Activated CD8-positive, alpha-beta memory T cell treated with anti-CD3 and anti-CD28 coated beads, Interleukin-2, amount 10 ng/mL, durations not matched to agents 7 days and 5 days (primary cell): ENCODE measurements at places on chromosomes 2 and 18. TPM values are rescaled to one million over a fixed set of nuclear protein-coding genes. Genes with fewer than 3 reads are reported as not detected.

ADGRF3 gene
- total RNA-seq: 3.7 TPM

- no peak overlapping the region for H3K4me3 ChIP-seq
- H3K27ac ChIP-seq: peak overlapping the region; percentile 99
- peaks cover 68% of the 10 kb centered on the region for H3K36me3 ChIP-seq
- peaks cover 54% of the 10 kb centered on the region for H3K4me1 ChIP-seq
- H3K27me3 ChIP-seq: no peaks in the 10 kb centered on the region
These were observed 57.3 kb downstream of the UNC50 start for GRCh38 chr2:98665677-98666076.

DNA sequence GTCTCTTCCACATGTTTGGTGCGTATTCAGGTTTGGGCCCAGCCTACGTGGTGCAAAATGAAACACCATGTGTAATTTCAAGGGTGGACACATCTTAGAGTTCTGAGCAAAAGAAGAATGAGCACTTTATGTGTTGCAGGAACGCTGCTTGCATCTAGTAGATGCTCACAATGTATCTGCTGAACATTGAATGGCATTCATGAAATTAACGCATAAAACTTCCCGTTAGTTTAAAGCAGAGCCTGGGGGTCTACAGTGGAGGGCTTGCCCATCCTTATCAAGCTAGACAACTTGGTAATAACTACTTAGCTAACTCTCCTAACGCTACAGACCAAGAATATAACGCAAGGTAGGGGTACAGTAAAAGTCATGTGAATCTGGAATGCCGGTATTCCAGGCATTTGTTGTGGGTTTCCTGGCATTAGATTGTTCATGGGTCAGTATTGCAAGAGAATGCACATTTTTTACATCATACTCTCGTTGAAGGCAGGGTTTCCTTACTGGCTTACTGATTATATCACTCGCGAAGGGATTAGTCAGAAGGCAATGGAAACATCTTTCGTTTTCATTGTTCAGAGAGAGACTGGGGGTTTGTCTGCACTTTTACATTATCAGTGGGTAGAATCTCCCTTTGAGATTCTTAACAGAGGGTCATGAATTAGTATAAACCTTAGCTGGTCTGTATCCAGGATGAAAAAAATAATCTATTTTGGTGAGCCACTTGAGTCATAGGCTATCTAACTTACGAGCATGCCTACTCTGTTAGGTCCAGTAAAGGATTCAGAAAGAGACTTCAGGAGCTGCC is 229.5 kb upstream of the EPAS1 start:
- H3K27me3 ChIP-seq: no peaks in the 10 kb centered on the region
- H3K4me1 ChIP-seq: peaks cover 37% of the 10 kb centered on the region
- H3K4me3 ChIP-seq: peak overlapping the region; percentile 4
- H3K27ac ChIP-seq: peak overlapping the region; percentile 54
- DNase-seq: no peak

MC2R gene
- not detected for total RNA-seq

- peaks cover 10% of the 10 kb centered on the region for H3K27me3 ChIP-seq
- no peak for DNase-seq
- H3K4me1 ChIP-seq: peaks cover 3% of the 10 kb centered on the region
- H3K36me3 ChIP-seq: peaks cover 4% of the 10 kb centered on the region
- no peak overlapping the region for H3K4me3 ChIP-seq
These were observed 82.8 kb upstream of the CD28 start for GRCh38 chr2:203623661-203624060.

DNA sequence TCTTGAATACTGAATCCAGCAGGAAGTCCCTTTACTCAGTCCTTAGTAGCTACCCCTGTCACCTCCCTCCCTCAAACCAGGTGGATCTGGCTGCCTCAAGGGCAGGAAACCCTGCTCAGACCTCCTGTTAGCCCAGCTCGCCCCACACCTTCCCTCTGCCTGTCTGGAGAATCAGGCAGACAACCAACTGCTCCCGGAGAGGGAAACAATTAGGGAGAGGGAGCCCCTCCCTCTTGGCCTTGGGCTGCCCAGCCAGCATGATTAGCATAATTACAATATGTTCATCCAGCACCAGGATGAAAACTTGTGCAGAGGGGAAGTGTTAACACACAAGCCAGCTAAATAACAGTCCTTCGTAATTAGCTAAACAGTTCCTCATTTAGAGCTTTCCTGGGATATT is 185.5 kb downstream of the C1D start:
- H3K4me3 ChIP-seq: no peak overlapping the region
- no peaks in the 10 kb centered on the region for H3K4me1 ChIP-seq

DNA sequence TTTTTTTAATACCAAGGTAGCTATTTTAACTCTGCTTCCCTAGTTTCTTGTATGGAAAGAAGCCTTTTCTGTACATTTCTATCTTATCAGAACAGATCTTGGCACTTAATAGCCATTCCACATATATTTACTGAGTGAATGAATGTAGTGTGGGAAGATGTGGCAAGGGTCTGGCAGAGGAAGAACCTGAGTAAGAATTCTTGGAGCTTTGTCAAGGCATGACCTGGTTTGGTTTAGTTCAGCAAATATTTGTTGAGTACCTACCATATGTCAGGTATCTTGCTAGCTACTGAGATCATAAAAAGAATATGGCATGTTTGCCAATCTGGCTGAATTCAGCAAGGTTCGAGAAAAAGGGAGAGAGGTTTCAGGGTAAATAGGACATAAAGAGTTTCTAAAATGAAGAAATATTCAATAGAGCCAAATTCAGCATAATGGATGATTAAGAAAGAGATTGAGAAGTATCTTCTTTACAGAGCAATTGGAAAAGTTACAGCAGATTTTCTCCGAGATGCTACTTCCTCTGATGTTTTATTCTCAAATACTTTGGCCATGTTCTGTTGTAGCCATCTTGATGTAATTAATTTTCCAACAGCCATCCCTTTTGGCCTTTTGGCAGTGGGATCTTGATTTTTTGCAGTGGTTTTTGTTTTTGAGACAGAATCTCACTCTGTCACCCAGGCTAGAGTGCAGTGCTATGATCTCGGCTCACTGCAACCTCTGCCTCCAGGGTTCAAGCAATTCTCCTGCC is 21.7 kb upstream of the MEP1B start:
- H3K4me3 ChIP-seq: no peak overlapping the region
- no peaks in the 10 kb centered on the region for H3K36me3 ChIP-seq
- peaks cover 6% of the 10 kb centered on the region for H3K27me3 ChIP-seq

DNA sequence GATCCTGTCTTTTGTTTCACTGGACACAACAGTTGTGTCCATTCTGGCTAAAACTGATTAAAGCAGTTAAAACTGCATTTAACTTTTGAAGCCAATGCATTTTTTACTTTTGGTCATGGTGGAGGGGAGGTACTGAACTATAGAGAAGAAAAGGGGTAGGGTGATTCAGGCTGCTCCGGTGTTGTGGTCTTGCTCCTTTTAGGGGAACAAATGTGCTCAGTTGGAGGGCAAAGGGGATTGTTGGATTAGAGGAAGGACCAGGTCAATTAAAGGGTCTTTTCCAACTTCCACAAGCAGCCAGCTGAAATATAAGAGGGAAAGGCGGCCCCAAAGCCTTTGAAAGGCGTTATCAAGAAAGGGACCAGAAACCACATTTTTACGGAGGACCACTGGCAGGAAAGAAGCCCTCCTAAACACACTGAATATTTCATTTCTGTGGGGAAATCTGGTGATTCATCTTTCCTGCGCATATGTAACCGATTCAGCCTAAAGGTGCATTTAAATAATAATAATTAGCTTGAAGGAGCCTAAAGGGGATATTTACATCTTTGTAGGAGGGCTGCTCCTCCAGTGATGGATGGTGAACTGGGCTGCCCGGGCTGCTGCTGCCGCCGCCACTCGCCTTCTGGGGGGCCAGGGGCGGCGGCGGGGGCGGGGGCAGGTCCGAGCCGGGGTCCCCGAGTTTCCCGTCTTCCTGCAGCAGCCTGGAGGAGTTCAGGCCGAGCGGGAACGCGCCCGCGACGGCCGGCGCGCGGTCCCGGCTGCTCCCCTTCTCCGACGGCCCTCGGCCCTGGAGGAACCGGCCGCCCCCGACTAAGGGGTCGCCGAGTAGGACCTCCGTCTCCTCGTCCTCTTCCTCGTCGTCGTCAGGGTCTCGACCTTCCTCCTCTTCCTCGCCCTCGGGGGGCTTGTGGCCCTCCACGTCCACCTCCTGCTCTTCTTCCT is 5.2 kb downstream of the SKOR2 start:
- peaks cover 71% of the 10 kb centered on the region for H3K27me3 ChIP-seq
- H3K4me1 ChIP-seq: peaks cover 3% of the 10 kb centered on the region
- DNase-seq: no peak
- H3K4me3 ChIP-seq: no peak overlapping the region

GRCh38 chr2:75277111-75277510 is 77.8 kb upstream of the TACR1 start:
- no peaks in the 10 kb centered on the region for H3K4me1 ChIP-seq
- H3K27me3 ChIP-seq: no peaks in the 10 kb centered on the region
- no peak overlapping the region for H3K4me3 ChIP-seq
- DNase-seq: no peak

DNA sequence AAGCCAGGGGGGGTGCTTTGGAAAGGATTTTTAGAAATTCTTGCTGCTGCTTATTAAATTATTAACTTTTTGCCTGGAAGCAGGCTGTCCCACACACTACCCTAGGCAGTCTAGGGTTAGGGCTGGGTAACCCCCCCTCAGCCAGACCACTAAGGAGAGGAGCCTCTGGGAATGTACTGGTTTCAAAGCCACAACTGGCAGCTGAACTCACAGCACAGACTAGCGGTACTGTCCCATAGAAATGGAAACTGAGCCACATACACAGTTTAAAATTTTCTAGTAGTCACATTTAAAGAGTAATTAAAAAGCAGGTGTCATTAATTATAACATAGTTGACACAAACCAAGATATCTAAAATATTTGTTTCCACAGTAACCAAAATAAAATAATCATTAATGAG is 50.1 kb downstream of the SPRED2 start:
- H3K27ac ChIP-seq: no peak overlapping the region
- H3K4me1 ChIP-seq: peaks cover 21% of the 10 kb centered on the region
- no peak for DNase-seq
- peaks cover 55% of the 10 kb centered on the region for H3K27me3 ChIP-seq
- H3K4me3 ChIP-seq: no peak overlapping the region

- no peaks in the 10 kb centered on the region for H3K36me3 ChIP-seq
- H3K27ac ChIP-seq: no peak overlapping the region
- no peak for DNase-seq
- H3K4me1 ChIP-seq: no peaks in the 10 kb centered on the region
These were observed 85.8 kb downstream of the LIPG start for GRCh38 chr18:49647496-49648168.

GRCh38 chr18:7872569-7872968 is 305.5 kb downstream of the PTPRM start:
- H3K27ac ChIP-seq: no peak overlapping the region
- no peaks in the 10 kb centered on the region for H3K27me3 ChIP-seq
- H3K4me3 ChIP-seq: no peak overlapping the region
- no peak for DNase-seq
- H3K36me3 ChIP-seq: no peaks in the 10 kb centered on the region
- H3K4me1 ChIP-seq: no peaks in the 10 kb centered on the region

DNA sequence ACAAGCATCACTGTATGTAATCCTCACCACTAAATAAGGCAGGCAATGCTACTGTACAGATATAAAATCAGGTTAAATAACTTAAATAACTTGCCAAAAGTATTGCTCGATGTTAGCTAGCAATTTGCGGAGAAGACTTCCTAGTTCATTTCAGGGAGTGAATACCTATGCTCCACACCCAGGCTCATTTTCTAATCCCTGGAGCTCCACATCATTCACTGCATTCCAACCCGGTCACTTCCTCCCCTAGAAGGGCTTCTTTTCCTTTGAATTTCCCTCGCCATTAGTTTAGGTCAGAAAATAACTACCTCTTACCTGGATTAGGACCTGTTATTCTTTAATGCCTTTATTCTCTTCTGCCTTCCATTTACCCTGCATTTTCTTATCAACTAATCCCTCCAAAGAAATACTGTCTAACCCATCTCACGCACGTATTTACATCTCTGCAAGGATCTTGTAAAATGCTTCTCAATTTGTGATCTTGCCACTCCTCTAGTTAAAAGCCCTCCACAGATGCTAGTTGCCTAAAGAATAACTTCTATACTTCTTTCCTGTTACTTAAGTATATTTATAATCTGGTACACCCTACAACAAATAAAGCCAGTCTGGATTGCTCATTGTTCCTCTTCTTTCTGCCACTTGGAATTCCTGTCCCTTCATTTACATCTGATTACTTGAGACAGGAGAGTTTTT is 599.8 kb downstream of the NRXN1 start:
- no peak overlapping the region for H3K4me3 ChIP-seq
- H3K27me3 ChIP-seq: no peaks in the 10 kb centered on the region
- no peaks in the 10 kb centered on the region for H3K36me3 ChIP-seq
- H3K4me1 ChIP-seq: no peaks in the 10 kb centered on the region

DNA sequence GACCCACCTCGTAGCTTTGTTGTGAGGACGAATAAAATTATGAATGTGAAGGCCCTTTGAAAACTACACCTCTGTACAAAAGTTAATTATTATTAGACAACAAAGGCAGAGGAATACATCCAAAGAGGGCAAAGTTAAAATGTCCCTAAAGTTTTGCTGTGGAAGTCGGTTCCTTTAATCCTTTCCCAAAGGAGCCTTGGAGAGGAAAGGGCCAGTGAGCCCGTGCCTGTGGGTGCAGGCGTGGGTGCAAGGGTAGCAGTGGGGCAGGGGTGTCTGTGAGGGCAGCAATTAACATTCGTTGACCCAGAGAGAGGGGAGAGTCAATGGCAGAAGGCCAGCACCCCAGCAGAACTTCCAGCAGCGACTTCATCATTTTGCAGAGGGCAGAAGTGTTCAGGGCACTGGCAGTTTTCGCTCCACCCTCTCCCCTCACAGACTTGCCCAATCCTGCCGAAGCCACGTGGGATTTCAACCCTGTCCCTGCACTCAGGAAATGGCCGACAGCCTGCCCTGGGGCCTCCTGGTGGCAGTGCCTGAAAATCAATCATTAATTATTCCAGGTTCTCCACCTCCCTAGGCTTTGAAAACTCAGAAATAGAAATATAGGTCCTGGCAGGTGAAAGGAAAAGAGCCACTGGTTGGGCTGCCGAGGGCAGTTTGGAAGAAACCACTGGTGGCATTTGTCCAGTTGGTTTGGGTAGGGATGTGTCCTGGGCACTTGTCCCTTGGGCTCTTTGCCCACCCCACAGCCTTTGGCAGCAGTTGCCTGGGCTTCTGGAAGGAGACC is 4.2 kb upstream of the PAX8 start:
- no peak overlapping the region for H3K4me3 ChIP-seq
- no peak overlapping the region for H3K27ac ChIP-seq
- H3K4me1 ChIP-seq: no peaks in the 10 kb centered on the region
- H3K36me3 ChIP-seq: no peaks in the 10 kb centered on the region
- no peak for DNase-seq
- H3K27me3 ChIP-seq: peaks cover 60% of the 10 kb centered on the region

DNA sequence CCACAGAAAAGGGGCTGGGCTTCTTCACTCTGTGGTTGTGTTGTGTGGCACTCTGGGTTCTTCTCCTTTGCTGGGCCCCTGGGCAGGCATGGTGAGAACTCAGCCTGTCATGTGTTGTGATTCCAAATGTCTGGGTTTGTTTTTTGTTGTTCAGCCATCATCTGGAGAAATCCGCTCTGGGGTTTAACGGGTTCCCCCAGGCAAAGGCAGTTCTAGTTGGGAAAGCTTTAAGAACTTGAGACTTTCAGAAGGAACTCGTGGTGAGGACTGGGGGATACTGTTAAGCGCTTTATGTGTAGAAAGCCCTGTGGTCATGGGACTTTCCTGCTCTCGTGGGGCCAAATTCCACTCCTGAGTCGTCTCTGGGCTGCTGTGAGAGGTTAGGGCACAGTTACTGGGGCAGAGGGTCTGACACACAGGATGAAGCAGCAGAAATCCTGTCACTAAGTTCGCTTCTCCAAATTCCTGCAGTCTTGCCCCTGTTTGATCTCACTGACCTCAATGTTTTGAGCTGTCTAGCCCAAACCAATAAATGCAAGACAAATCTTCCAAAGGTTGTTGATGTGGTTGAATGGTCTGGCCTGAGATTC is 87.7 kb downstream of the RAPGEF4 start:
- DNase-seq: no peak
- H3K4me3 ChIP-seq: no peak overlapping the region
